Fibroblast of skin of left biceps (primary cell): ENCODE measurements at places on chromosomes 5 and 9.
A peak's percentile ranks its signal among the peaks of the same experiment; 100 is the strongest.

- no peak for DNase-seq
Observed at GRCh38 chr9:122197426-122197825, 31.3 kb downstream of the LHX6 start.

- DNase-seq = no peak
Observed at GRCh38 chr5:137734331-137734730, 1.6 kb downstream of the KLHL3 start.

- DNase-seq = no peak
Observed at GRCh38 chr5:102765350-102765749, 10.2 kb downstream of the PAM start.

GRCh38 chr9:87216897-87217455, 269.7 kb upstream of the GAS1 start:
- no peak for DNase-seq

GRCh38 chr9:73152953-73153352, 1.3 kb downstream of the ANXA1 start:
- no peak for DNase-seq

GRCh38 chr9:3699883-3700282, 174.1 kb upstream of the RFX3 start:
- no peak for DNase-seq

GRCh38 chr5:174801798-174802197, 77.4 kb downstream of the MSX2 start:
- no peak for DNase-seq

- no peak for DNase-seq
Observed at GRCh38 chr9:136882109-136882946, 4.0 kb upstream of the TRAF2 start.

GRCh38 chr9:127522727-127523126, 71.4 kb downstream of the LRSAM1 start:
- no peak for DNase-seq

DNA sequence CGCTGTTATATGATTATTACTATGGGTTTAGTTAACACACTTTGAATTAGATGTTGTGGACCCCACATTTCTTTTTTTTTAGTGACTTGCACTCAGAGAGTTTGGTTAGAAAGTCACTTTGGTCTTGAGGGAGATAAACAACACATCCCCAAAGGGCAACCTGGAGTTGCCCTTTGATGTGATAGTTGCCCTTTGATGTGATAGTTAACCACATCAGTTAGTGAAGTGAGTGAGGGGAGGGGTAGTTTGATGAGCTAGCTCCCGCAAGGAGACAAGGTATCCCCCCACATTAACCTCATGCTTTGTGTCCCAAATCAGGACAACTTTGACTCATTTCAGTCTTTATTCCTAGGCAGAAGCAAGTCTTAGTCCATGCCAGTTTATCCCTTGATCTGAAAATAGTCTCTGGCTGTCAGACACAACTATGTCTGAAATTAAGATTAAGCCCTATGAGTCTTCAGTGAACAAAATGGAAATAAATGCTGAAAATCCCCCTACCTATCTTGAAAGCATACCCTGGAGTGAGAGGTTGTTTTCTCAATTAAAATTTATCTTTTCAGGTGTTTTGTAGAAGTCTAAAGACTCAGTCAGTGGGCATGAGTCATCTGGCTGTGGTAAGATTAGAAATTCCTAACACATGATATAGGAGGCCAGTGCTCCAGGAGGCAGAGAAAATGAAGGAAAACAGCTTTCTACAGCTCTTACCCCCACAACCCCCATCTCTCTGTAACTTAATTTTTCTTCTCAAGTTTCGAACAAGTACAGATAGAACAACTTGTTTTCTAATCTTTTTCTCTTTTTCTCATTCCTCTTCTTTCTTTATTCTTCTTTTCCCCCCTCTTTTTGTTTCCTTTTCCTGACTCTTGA, 208.9 kb upstream of the DMRTA1 start:
- DNase-seq = peak; percentile 66

DNA sequence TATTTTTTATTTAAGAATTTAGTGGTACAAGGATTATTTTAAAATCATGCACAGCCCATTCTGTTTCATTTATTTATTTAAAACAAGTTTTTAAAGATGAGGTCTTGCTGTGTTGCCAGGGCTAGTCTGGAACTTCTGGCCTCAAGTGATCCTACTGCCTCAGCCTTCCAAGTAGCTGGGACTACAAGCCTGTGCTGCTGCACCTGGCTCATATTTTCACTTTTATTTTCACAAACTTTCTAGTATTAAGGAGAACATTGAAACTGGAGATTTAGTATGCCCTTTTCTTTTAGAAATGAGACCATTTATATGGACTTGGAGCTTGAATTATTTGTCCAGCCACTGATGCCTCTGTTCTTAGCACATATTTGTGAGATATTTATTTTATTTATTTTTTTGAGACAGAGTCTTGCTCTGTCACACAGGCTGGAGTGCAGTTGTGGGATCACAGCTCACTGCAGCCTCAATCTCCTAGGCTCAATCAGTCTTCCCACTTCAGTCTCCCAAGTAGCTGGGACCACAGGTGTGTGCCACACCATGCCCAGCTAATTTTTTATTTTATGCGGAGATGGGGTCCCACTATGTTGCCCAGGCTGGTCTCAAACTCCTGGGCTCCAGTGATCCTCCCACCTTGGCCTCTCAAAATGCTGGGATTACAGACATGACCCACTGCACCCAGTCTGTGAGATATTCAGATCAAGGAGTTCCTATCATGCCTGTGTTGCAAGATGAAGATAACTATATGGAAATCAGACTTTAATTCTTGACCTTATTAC, 7.4 kb downstream of the DMXL1 start:
- no peak for DNase-seq

GRCh38 chr5:149317281-149318048, 27.8 kb upstream of the GRPEL2 start:
- DNase-seq = peak; percentile 12

GRCh38 chr9:121741228-121741918, 89.9 kb downstream of the DAB2IP start:
- DNase-seq = no peak

DNA sequence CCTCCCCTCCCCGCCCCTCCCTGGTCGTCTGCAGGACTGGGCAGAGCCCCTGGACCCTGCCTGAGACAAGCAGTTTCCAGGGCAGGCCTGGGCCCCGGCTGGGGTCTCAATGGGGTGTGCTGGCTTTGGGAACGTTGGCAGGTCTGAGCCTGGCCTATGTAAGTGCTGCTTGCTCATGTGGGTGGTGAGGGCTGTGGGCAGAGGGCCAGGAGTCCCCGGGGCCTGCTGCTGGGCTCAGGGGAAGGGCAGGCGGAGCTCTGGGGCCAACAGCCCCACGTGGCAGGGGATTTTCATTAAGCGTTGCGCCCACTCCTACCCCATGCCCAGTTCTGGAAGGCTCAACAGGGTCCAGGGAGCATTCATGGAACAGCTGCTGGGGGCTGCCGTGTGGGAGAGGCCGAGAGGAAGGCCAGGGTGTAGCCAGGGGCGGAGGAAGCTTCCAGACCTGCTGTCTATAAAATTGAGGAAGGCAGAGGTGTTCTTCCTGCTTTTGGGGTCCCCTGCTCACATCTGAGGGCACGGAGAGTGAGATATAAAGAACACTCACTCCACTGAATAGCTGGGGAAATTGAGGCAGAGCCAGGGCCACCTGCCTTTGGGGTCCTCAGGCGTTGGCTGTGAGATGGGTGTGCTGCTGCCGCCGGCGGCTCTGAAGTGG, 32.5 kb downstream of the RXRA start:
- no peak for DNase-seq

DNA sequence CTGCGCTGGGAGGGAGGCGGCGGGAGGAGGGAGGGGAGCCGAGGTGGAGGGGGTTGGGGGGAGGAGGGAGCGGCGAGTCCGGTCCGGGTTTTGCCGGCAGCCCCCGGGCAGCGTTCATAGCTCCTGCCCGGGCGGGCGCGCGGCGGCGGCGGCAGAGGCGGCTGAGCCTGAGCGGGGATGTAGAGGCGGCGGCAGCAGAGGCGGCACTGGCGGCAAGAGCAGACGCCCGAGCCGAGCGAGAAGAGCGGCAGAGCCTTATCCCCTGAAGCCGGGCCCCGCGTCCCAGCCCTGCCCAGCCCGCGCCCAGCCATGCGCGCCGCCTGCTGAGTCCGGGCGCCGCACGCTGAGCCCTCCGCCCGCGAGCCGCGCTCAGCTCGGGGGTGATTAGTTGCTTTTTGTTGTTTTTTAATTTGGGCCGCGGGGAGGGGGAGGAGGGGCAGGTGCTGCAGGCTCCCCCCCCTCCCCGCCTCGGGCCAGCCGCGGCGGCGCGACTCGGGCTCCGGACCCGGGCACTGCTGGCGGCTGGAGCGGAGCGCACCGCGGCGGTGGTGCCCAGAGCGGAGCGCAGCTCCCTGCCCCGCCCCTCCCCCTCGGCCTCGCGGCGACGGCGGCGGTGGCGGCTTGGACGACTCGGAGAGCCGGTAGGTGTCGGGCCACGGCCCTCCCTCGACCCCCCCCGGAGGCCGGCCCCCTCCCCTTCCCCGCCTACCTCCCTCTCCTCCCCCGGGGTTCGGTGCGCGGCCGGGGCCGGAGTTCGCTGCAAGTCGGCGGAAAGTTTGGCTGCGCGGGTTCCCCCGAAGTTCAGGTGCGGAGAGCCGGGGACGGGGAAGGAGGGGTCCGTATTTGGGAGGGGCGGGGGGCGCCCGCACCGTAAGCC, at the start of gene CXXC5:
TSS of gene CXXC5 (plus strand) at position 145 of the 877 bp plus-strand sequence. CDS start 32,175 bp downstream, outside the sequence.
- DNase-seq = peak; percentile 68

DNA sequence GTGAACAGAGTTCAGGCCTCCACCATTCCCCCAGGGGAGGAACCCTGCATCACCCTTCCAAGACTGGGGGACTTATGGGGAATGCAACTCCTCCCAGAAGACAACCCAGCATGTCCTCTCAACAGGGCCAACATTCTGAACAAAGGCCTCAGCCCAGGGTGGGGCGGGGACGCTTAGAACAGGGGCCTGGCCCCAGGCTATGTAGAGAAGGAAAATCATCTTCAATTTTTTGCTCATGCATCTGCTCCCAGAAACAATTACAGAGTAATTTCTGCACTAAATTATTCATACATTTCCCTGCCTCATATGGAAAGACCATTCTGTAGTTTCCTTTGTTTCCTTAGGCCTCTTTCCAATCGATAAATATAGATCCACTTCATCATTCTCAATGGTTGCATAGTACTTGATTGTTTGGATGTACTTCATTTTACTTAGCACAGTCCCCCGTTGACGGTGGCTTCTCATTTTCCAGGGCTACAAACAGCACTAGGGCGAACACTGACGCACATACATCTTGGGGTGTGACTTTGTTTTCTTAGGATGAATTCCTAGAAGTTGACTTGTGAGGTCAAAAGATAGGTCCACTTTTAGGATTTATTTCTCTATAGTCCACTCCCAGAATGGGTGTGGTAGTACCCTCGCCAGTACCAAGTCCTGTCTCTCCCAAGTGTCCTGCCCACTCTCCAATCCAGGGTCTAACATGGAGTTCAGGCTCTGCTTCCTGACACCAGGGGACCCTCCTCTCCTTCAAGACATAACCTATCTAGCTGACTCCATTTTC, 27.2 kb upstream of the SMU1 start:
- DNase-seq = no peak

DNA sequence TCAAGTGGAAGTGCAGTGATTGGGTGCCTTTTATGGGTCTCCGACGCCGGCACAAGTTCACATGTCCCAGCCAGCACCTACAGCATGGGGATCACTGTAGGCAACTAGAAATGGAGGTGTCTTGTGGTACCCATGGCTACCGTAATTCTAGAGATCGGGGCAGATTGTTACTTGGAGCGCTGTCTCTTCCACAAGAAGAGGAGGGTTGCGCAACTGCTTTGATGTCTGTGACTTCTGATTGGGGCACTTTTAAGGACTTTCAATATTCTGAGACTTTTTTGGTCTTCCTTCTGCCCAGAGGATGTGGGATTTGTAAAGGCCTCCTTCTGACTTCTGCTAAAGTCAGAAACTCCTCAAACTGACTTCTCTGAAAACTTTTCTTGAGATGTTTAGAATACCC, 41.9 kb downstream of the GLRX start:
- DNase-seq = no peak

DNA sequence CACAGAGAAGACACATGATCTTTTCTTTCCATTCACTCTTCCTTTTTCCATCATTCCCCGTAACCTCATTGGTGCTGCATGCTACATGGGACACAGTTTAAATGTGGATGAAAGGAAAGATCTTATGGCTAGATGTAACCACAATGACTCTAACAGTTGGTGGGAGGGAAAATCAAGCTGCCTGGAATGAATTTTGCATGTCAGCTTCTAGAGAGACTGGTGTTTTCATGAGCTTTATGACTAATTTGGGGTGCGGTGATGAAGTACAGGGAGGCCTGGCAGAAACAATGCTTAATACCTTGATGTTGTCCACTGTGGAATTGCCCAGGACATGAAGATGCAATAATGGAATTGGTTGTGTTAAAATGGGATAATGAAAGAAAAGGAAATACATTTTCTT, 55.9 kb upstream of the MYO10 start:
- peak; percentile 44 for DNase-seq

DNA sequence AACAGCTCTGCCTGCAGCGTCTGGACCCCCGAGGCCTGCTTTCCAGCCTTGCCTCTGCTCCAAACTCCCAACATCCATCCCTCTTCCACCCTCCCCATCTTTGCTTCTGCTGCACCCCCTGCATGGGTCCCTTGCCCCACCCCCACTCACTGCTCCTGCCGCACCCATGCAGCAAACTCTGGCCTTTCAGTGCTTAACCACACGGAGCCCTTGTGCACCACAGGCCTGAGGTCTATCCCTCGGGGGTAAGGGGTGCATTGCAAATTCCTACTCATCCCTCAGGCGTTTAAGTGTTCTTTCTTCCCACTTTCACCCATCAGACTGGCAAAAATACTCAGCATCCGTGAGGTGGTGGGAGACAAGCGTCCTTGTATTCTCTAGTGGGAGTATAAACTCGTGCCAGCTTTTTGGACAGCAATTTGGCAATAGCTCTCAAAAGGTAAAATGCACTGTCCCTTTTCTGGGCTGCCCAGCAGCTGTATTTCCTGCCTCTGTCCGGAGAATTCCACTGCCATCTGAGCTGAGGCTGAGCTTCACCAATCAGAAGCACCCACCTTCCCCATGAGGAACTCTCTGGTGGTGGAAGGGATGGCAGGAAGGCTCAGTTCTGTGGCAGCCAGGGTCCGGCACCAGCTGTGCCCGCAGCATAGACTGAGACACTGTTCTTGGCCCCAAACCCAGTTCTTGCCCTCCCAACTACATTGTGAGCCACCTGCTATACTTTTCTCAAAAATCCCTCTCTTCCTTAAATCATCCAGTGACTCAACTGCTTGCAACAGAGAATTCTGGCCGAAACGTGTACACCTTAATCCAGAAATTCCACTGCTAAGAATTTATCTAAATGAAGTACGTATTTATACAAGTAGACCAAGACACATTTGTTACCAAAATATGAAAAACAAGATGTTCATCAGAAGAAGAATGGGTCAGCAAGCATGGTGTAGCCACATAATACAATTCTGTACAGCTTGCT, 15.0 kb downstream of the PSMB7 start:
- no peak for DNase-seq

DNA sequence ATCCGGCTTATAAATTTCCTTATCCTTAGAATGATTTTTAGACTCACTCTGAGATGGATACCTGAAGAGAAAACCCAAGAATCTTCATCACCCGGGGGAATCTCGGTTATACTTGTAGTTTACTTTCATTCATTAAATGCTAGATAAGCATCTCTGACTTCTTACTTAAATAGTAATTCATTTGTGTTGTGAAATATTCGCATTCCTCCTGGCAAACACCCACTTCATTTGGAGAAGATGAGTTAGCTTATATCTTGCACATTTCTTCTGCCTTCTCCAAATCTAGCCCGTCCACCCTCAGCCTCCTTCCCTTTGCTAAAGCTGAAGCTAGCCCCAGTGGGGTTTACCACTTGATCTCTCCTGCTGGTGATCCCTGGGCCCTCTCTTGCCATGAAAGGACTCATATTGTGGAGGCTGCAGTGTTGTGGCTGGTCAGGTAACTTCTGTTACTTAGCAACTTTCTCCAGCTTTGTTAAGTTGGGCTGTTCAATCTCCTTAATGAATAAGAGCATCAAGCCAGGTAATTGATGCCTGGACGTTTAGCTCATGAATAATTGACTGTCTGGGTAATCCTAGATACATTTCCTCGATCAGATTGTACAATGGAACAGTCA, 11.3 kb upstream of the POU4F3 start:
- DNase-seq = no peak
